Cortex of kidney (tissue), 1 donor: ENCODE measurements at places on chromosomes 4 and X.

- DNase-seq: no peak
These were observed 34.9 kb upstream of the SLC25A14 start for GRCh38 chrX:130304587-130305368.

DNA sequence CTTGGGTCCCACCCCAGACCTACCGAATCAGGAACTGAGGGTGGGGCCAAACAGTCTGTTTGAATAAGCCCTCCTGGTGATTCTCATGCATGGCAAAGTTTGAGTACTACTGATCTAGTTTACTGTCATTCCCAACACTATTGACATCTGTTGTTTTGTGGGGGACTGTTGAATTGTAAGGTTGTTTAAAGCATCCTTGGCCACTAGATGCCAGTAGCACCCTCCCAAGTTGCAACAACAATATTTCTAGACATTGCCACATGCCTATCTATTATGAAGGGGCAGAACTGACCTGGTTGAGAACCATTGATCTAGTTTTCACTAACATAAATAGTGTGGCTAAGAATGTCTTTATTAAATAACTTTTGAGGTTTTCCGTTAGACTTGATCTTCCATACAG is 15.1 kb downstream of the TAF9B start:
- no peak for DNase-seq

DNA sequence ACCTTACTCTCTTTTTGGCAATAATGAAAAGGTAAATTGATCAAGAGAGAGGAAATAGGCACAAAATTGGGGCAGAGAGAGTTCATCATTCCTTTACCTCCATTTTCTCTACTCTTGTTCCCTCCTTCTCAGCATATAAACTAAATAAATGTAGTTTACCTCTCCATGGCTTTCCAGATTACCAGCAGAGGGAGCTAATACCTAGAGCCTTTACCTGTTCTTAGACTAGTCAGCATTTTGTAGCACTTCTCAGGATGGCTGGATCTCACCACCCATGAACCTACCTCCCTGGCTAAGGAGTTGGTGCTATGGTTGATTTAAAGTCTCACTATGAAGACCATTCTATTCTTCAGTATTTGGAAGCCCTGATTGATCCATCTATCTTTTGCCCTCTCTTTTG is 15.7 kb downstream of the OFD1 start:
- no peak for DNase-seq

DNA sequence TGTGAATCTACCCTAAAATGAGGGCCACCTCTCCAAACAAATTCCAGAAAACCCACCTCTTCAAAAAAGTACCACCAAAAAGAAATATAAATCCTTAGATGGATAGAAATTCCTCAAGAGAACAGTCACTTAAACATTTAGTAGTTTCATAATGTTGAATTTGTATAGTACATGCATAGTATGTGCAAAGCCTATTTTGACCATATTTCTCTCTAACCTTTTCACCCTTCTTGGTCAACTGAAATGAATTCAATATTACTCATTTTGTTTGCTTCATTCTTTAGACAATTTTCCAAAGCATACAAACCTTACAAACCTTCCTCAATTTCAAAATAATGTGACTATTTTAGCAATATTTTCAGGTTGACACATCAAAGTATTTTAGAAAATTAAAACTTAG is 4.1 kb downstream of the RHOXF1 start:
- DNase-seq: no peak

GRCh38 chrX:35557916-35558315 is 240.2 kb upstream of the MAGEB16 start:
- DNase-seq: no peak

- no peak for DNase-seq
These were observed 20.8 kb upstream of the SEC24B start for GRCh38 chr4:109412776-109413175.

- DNase-seq: no peak
These were observed 82.2 kb upstream of the PRPS2 start for GRCh38 chrX:12709047-12709446.

DNA sequence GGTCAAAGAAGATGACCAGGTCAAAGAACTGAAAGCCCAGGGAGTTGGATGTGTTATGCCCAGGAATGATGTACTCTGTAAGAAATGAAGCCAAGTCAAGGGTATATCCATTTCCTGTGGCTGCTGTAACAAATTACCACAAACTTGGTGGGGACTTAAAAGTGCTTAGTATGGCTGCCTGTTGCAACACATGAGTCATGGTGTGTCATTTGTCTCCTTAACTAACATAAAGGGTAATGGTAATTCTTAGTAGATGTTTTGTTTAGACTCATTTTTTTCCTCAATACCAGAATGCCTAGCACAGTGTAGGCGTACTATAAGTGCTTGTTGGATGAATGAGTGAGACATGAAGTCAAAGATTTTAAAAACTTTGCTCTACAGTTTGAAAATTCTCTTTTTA is 45.7 kb downstream of the SYTL5 start:
- no peak for DNase-seq

GRCh38 chr4:169215656-169216055 is 55.1 kb downstream of the SH3RF1 start:
- DNase-seq: no peak

DNA sequence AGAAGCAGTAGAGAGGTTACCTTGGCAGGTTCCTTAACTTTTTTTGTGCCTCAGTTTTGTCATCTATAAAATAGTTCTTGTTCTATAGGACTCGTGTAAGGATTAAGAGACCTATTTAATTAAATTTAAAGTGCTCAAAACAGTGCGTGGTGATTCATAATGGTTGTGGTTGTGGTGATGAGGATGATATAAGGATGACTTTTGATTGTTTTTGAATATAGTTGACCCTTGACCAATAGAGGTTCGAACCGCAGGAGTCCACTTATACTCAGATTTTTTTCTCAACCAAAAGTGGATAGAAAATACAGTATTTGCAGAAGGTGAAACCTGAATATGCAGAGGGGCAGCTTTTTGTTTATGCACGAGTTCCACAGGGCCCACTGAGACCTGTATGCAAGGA is 14.6 kb downstream of the SMAD1 start:
- no peak for DNase-seq

DNA sequence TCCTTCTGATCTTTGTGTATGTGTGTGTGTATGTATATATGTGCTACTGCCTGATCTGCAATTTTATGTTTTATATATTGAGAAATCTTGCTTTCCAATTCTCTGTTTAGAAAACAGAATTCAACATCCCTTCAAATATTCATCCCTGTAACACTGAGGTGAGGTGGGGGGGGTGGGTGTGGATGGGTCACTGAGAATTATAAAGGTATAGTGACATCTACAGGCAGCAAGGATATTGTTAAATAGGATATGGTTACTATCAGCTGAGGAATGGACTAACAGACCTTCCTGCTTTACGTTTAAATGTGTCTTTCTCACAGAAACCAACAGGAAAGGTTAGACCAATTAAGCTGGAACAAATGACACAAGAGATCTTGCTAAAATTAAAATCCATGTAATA is 19.0 kb upstream of the MAGEB2 start:
- no peak for DNase-seq

DNA sequence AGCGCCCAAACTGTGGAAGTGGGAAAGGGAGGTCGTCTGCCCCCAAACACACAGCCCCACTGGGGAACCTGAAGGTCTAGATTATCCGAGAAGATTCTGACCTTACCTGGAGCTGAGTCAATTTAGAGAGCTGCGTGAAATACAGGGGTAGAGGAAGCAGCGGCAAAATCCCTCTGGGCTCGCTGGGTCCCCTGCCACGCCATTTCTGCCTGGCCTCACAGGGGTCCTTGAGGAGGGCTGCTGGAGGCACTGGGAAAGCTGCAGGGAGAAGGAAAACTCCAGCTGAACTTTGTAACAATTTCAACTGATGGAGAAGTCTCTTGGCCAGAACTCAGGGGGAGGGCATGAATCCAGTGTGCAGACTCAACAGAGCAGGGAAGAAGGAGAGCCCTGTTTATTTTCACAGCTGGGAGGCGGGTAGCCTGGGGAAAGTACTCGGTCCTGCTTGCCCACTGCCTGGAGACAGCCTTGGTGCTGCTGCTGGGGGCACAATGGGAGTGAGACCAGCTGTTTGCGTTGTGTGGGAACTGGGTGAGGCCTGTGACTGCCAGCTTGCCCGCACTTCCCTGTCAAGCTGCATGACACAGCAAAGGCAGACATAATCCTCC is 93.2 kb upstream of the MAPK10 start:
- DNase-seq: no peak

DNA sequence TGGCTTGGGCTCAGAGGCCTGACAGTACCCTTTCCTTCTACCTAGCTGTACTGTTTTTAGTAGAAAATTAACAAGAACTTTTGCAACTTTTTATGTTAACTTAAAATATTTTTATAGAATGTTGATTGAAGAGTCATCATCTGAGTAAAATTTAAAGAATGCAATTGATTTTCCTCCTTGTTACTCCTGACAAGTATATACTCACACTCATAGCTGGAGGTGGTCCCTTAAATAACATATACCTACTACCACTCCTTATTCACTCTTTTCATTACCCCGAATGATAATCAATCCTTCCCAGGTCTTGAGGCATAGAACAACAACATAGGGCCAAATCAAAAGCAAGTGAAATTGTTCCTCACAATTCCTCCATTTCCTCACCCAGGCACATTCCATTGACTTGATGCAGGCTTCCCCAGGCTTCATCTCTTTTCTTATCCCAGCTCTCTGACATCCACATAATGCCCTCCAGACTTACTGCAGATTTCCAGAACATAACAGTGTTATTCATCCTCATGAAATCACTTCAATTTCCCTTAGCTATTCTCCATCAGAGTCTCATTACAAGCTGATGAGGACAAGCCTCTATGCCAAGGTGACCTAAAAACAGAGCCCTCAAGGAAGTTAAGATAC is 73.2 kb upstream of the ANXA10 start:
- no peak for DNase-seq

DNA sequence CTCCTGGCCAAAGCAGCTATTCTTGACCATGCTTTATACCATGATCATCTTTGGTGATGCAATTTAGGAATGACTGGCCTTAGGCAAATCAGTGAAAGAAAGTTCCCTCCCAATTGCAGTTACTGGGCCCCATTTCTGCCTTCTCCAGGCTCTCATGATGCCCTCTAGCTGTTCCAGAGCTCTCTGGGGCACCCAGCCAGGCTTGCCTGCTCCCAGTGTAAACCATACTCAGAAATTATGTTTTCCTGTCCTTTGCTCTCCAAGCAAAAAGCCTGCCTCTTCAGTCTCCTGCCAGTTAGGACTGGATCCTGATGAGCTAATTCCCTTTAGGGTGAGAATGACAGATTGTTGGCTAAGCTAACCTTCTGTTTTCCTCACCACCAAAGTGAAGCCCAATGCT is 85.3 kb upstream of the RBPJ start:
- no peak for DNase-seq

GRCh38 chr4:182067828-182068227 is 175.4 kb upstream of the TENM3 start:
- DNase-seq: no peak

GRCh38 chrX:9856588-9856987 is 70.4 kb downstream of the SHROOM2 start:
- no peak for DNase-seq

- DNase-seq: no peak
These were observed 260.5 kb downstream of the IQCM start for GRCh38 chr4:149555146-149555545.

- no peak for DNase-seq
These were observed 18.9 kb downstream of the TMEM175 start for GRCh38 chr4:951186-951585.
